ENCODE measurements at places on chromosomes 11 and 22. TPM values are rescaled to one million over a fixed set of nuclear protein-coding genes. Genes with fewer than 3 reads are reported as not detected.

Gene RCOR2
- total RNA-seq: 6.9 TPM

Gene APOBEC3C
- 10.8 TPM for total RNA-seq

Gene ALG12
- 6.6 TPM for total RNA-seq

Gene OR51F1
- not detected for total RNA-seq

Gene PAX6
- total RNA-seq: 0.15 TPM

Gene NLRP14
- total RNA-seq: not detected

Gene SHANK2
- 10.5 TPM for total RNA-seq

Gene OR4B1
- not detected for total RNA-seq

Gene TRIM49
- not detected for total RNA-seq

Gene KRTAP5-2
- not detected for total RNA-seq

Gene PANX3
- not detected for total RNA-seq

Gene RIMBP3B
- total RNA-seq: not detected

Gene ARSA
- 9.0 TPM for total RNA-seq

GRCh38 chr22:37913233-37913721 lies 7.2 kb downstream of the MICALL1 start:
- no peak for DNase-seq

- no peak for DNase-seq
Measured at GRCh38 chr11:61027141-61027840, 55.8 kb downstream of the CD6 start.

- peak; percentile 49 for DNase-seq
Measured at GRCh38 chr11:44632466-44633123, 67.1 kb downstream of the CD82 start.

- DNase-seq: peak; percentile 6
Measured at GRCh38 chr11:16572945-16573344, 165.5 kb upstream of the C11orf58 start.

- no peak for DNase-seq
Measured at GRCh38 chr11:47997063-47998053, 17.0 kb downstream of the PTPRJ start.

DNA sequence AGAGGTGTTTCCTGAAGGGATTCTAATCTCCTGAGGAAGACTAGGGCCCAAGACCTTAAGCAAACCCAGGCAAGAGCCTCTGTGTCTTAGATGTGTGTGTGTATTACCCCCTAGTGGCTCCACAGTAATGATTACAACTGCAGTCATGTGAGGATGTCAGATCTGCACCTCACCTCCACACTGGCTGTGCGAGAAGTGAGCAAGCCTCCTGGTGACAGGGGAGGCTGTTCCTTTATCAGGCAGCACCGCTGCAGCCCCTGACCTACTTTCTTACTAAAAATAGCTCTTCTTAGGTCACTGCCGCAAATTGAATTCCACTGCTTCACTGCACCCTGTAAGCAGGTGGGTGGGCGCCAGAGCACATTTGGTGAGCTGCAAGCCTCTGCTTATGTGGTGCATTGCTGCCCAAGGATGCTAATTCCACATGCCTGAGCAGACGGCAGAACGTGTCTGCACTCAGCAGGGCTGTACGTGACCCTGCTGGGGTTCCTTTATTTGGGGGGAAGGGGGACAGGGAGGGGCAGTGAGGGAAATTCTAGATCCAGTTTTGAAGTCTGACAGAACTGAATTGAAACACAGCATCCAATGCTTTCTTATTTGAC lies 112.4 kb downstream of the KCNC1 start:
- no peak for DNase-seq

- DNase-seq: no peak
Measured at GRCh38 chr11:32259641-32260081, 168.8 kb downstream of the RCN1 start.

- DNase-seq: no peak
Measured at GRCh38 chr11:104306862-104307474, 143.0 kb upstream of the PDGFD start.

DNA sequence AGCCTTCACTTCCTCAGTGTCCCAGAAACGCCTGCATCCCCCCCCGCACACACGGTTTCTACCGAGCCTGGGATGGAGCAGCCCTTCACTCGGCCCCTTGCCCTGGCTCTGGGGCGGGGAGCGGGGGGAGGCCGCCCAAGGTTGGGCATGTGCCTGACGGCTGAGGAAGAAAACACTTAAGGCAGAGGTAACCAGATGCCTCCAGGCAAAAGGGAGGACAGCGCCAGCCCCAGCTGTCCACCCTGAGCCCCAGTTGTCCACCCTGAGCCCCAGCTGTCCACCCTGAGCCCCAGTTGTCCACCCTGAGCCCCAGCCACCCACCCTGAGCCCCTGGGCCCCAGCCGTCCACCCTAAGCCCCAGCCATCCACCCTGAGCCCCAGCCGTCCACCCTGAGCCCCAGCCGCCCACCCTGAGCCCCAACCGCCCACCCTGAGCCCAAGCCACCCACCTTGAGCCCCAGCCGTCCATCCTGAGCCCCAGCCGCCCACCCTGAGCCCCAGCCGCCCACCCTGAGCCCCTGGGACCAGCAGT lies 3.8 kb upstream of the TTLL8 start:
- no peak for DNase-seq

DNA sequence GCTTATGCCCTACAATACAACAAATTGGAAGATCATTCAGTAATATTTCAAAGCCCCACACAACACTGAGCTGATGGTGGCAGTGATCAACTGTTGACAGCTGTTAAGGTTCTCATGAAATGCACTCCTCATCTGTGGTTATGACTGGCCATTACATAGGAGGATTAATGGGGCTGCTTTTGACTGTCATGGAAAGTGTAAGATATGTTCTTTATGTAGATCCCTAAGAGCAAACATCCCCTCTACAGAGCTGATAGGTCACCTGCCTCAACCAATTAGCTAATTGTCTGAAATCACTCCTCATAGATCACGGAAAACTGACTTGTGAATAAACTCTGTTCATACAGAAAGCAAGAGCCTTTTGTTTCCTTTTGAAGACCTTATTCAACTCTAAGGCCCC lies 78.1 kb downstream of the GAB2 start:
- no peak for DNase-seq

GRCh38 chr22:21985214-21985613 lies 2.6 kb upstream of the TOP3B start:
- DNase-seq: no peak

GRCh38 chr11:131025421-131026125 lies 109.3 kb upstream of the SNX19 start:
- no peak for DNase-seq

GRCh38 chr11:78219493-78220217 lies 30.9 kb downstream of the USP35 start:
- no peak for DNase-seq

DNA sequence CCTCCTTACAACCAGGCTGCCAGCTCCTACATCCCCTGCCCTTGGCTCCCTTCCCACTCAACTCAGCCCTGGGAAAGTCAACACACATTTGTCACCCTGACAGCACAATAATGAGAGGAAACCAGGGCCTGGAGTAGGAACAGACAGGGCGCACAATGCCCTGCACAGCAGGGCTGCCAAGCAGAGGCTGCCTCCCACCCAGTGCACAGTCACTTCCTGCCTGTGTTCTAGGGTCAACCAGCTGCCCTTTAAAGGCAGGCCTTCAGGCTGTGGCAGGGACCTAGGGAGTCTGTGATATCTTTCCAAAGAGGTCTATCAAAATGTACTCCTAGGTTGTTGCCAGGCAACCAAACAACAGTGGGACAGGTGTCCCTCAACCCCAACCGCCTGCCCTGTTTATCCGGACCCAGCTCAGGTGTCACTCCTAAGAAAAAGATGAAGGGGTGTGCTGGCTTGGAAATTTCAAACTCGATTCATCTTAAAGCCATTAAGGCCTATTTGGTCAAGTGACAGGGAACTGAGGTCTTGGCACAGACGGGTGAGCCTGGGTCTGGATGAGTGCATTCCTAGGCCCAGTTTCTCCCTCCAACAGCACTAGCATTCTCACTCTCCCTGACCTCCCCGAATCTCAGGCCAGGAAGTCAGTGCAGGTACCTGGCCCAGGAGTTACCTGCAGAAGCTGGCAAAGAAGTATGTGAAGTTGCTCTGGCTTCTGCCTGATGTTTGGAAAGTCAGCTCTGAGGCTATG lies 110.3 kb upstream of the PITPNB start:
- no peak for DNase-seq

- no peak for DNase-seq
Measured at GRCh38 chr11:72561856-72562255, 112.4 kb downstream of the PDE2A start.

- no peak for DNase-seq
Measured at GRCh38 chr11:61744181-61744580, 8.3 kb upstream of the MYRF start.

GRCh38 chr11:66251809-66252208 lies 16.6 kb upstream of the RAB1B start:
- no peak for DNase-seq

- no peak for DNase-seq
Measured at GRCh38 chr22:38872831-38873248, 824 bp upstream of the CBX6 start.

DNA sequence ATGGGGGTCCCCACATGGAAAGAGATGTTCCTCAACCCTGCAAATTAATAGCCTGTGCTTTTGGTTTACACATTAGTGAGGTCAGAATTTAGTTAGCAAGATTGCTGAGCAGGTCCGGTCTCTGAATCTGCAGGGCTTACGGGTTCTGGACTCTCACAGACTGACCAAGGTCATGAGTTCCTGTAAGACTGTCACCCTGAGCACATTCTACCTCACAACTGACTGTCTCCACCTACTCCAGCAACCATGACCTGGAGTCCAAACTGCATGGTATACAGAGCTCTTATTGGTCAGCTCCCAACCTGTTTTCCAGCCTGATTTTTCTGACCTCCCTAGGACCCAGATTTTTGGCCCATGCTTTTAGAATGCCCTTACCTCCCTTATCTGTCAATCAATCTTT lies 28.2 kb downstream of the DKK3 start:
- DNase-seq: no peak

DNA sequence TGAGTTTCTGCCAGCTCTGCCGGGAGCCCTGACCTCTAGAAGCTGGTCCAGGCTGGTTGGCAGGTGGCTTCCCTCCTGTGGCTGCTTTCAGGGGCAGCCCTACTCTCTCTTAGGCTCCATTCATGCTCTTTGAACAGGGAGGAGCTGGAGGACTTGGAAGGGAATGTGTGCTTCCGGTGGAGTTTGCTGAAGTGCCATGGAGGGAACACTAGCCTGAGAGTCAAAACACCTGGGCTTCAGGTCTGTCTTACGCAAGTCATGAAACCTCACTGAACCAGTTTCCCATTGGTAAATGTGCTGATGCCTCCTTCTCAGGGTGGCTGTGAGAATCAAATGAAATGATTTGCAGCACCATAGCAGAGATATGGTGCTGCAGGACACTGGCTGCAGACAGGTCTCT lies 224.5 kb downstream of the KIRREL3 start:
- DNase-seq: no peak

DNA sequence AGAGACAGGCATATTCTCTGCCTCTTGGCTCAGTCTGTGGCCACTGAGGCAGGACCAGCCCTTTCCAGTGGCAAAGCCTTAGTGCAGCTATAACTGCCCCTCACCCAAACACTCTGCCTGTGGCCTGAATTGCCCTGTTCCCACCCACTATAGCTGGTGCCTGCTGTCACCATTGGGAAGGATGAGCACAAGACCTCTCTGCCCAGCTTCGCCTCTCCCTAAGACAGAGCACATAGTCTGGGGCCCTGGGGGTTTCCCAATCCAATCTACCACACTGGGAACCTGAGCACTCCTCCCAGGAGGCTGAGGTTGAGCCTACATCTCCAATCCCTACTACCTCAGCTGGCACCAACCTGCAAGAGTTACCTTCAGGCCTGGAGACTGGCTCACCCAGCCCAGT lies 670.4 kb downstream of the JRKL start:
- no peak for DNase-seq

DNA sequence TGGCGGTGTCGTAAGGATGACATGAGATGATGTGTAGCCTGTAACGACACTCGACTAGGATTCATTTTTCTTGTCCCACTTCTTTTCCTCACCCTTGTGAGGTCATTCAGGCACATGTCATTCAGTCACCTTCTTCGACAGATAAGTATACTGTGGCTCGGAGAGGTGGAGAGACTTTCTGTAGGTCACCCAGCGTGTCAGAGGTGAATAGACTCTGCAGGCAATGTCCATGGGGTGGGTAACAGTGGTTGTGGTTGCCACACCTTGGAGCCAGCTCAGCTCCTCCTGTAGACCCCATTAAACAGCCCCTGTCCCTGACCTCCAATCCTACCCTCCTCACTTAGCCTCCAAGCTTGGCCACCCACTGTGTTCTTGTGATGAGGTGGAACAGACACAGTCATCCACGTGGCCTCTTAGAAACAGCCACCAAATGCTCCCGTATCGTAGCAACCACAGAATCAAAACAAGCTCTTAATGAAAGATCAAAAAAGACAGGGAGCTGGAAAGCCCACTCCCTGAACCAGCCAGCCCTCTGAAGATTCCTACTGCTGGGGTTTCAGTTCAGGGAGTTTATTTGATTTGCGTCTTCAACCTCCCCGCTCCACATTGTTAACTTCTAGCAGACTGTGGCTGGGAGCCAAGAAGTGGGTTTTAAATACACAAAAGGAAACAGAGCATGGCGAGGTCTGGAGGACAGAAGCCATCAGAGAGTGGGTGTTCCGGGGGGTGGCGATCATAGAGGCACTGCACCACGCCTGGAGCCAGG lies 89.0 kb upstream of the GRK3 start:
- no peak for DNase-seq

- DNase-seq: no peak
Measured at GRCh38 chr11:70527046-70527395, 128.7 kb downstream of the CTTN start.

GRCh38 chr11:134662629-134663360 lies 250.8 kb upstream of the B3GAT1 start:
- no peak for DNase-seq

GRCh38 chr11:44556735-44557409 lies 8.6 kb upstream of the CD82 start:
- DNase-seq: peak; percentile 41

DNA sequence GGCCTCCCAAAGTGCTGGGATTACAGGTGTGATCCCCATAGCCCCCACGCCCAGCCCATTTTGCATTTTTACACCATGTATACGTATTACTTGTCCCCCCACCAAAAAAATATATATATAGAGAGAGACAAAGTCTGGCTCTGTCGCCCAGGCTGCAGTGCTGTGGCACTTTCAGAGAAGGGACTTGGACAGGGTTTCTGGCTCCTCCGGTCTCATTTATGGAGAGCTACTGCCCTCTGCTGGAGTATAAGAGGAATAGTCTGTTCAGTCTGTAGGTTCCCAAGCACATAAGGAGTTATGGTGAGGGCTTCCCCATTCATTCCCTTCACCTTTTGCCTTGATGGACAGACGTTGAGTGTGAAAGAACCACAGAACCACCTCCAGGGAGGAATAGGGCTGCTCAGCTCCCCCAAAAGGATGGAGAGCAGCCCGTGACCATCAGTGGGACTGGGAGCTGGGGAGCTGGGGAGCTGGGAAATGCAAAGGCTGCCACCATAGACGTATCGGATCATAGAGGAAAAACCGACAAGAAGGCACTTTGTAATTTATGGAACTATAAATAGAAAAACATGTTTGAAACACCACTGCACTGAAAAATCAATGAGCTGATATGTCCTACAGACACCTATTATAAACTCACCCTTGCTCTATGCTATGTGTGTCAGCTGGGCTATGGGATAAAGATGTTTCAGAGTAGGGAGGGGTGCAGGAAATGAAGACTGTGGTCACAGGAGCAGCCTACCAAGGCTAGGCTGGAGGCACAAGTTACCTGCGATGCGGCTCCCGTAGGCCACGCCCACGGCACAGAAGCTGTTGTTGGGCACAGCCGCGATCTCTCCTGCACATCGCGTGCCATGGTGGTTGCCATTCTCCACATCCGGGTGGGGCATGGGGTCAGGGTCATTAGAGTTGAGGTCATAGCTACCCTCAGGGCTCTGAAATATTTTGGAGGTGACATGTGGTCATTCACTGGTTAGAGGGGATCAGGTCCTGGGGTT lies 5.2 kb downstream of the PCSK7 start:
- DNase-seq: peak; percentile 81

GRCh38 chr11:119676461-119677020 lies 52.5 kb downstream of the NECTIN1 start:
- DNase-seq: no peak
